ENCODE measurements at places on chromosomes 16 and 17.

- no peak for DNase-seq
These were observed 2.4 kb downstream of the TBC1D24 start for GRCh38 chr16:2477327-2477726.

DNA sequence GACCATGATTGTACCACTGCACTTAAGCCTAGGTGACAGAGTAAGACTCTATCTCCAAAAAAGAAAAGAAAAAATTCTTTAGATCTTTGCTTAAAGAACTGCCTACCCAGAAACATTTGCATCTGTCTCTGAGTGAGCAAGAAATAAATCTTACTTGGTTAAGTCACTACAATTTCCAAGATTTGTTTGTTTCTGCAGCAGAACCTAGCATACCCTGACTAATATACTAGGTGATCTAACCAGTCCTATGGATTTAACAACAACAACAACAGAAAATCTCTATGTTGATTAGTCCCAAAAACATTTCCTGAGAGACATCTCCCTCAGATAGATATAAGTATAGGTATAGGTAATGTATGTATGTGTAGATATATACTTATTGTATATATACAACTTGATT, 549.3 kb upstream of the PSMD7 start:
- DNase-seq: no peak

DNA sequence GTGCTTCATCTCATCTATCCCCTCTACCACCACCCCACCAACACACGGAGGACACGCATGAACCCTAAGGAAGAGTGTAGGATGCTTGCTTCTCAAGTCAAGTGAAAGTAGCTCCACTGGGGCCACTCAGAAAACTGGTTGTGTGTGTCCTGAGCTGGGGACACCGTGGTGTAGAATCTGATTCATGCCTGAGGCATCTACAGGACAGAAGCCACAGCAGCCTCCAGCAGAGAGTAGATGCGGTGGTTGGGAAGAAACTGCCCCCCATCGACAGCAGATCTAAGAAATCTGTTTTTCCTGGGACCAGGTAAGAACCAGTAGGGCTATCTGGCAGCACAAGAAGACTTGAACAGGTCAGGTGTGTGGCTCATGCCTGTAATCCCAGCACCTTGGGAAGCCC, 51.9 kb upstream of the HLF start:
- no peak for DNase-seq

GRCh38 chr17:1555651-1556471, 6.7 kb downstream of the PITPNA start:
- no peak for DNase-seq

GRCh38 chr16:10965440-10966061, 21.2 kb downstream of the CLEC16A start:
- DNase-seq: no peak

GRCh38 chr17:28193241-28193640, 125.8 kb upstream of the TMEM97 start:
- no peak for DNase-seq

DNA sequence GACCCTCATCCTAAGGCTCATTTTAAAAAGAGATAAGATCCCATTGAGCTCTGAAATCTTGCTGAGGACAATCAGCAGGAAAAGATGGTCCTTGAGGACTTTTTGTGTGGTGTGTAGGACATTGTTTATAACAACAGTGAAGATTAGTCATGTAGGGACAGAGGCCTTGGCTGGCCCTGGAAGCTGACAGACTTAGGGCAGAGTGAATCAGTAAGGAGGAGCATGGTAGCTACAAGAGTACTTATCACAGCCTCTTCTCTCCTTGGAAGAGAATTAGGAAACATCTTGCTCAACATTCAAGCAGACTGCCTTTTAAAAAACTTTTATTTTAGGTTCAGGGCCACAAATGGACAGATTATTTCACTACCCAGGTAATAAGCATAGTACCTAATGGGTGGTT, 665.9 kb upstream of the SALL1 start:
- no peak for DNase-seq

DNA sequence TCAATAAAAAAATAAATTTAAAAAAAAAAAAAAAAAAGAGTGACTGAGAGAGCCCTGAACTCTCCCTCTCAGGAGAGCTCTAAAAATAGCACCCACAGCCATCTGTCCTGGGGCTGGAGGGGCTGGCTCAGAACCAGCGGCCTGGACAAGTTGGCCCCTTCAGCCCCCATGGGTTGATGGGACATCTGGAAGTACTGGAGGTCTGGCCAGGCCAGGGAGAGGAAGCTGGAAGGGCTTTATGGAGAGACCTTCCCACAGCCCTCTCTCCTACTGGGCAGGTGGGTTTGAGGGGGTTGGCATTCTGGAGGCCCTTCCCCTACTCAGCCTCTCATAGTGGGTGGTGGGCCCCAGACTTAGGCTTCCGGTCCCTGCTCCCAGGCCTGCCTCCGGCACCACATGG, 93.7 kb upstream of the TMEM97 start:
- no peak for DNase-seq

GRCh38 chr16:89855986-89856385, 17.4 kb upstream of the TCF25 start:
- DNase-seq: no peak

GRCh38 chr16:74078511-74079231, 217.9 kb upstream of the PSMD7 start:
- DNase-seq: no peak

- DNase-seq: no peak
These were observed 83.6 kb downstream of the SDK2 start for GRCh38 chr17:73560661-73561060.

DNA sequence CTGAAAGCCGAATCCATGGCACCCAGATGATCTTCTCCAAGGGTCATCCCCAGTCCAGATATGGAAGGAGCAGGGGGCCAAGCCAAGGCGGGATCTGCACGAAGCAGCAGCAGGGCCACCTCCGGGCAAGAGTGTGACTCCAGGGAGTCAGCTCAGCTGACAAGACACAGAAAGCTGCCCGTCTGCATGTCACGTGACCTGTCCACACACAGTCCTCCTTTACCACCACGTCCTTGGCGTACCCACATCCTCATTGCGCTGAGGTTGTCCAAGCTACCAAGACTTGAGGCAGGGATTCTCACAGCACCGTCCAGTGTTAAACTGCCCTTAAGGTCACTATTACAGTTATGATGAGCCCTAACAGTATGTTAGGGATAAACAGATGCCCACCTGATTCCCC, 11.3 kb upstream of the CYTH1 start:
- DNase-seq: no peak
